GM23248 (cell line): ENCODE measurements at places on chromosomes 1 and 21.

GRCh38 chr1:75423136-75423535 lies 187.8 kb downstream of the SLC44A5 start:
- DNase-seq = no peak

DNA sequence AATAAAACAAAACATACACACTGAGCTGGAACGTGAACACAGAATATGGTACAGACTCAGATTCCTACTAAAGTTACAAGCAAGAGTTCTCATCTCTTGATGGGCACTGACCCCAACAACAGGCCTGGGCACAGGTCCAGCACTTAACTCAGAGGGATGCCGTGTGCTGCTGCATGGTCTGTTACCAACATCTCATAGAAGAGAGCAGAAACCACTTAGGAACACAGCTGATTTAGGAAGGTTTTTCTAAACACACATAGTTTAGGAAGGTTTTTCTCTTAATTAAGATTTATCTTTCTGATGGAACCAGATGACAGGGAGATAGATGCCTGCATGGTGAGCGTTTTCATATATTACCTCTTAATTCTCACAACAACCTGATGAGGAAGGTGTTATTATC lies 1.5 kb downstream of the GCLM start:
- DNase-seq = peak; percentile 67

DNA sequence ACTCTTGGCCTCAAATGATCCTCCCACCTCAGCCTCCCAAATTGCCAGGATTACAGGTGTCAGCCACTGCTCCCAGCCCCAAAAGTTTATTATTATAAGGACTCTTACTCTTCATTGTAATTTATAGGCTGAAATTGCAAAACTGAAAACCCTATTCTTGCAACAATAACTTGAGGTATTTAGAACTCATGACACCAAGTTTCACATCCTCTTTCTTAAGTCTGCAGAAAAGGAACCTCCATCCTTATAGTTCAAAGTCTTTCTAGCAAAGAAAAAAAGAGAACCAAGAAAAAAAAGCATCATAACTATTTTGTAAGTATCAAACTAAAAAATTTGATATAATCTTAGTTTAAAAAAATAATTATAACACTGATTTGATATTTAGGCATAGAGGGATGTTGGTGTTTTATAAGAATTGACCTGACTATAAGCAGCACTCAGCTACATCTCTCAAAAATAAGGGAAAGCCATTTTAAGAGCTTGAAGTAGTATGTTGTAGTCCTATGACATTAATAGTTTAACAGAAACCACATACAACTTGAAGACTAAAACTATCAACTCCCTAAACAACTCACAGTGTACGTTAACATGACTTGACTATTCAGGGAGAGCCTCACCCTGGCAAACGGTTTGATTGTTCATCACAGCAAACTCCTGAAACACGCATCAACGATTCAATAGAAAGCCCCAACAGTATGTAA lies 122.4 kb downstream of the AKT3 start:
- no peak for DNase-seq

DNA sequence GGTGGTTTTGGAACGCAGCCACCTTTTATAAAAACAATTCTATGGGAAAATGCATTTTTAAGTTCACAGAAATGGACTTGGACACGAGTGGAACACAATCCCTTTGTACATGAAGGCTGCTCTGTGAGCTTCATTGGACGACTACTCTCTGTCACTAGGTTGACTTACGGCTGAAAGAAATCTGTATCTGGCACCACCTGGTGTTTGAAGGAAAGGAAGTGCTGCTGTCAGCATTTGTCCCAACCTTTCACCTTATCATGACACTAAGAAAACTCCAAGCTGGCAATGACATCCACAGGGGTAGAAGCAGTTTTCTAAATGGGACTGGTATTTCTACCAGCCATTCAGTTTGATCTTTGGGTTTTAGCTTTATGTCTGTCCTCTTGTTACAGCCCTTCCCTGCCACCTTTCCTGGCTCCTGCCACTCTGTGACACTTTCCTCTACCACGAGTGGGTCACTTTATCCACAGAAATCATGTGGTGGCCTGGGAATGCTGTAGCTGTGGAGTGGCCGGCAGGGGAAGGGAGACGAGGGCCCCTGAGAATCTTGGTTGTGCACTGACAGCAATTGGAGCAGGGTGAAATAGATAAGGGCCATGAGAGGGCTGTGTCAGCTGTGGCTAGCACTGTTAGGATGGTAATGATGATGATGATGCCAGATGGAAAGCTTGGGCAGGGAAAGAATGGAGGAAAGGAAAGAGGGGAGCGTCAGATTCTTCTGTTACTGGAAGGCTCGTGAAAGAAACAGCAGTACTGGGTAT lies 85.2 kb downstream of the TBX19 start:
- DNase-seq = no peak

DNA sequence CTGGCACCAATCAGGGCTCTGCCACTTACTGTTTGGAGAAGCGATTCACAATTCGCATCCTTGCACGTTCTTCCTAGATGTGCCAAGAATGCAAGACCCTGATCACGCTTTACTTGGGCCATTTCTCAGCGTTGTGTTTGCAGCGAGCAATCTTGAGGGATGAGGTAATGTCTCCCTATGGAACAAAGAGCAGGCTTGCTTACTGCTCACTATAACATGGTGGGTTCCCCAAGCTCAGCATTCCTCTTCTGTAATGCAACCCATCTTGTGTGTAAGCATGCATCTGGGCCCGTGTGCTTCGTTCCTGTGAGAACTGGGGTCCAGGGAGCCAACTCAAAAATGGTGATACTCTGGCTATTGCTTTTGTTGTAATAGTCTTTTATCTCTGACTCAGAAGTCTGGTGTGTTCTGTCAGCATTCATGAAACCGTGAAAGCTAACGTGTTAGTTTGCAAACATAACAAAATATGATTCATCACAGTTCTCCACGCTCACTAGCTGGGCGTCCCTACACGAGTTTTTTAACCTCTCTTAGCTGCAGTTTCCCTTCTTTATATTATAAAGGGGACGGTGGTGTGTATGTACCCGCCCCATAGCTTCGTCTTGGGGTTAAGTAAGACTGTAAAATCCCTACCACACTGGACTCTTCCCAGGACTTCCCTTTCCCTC lies 33.3 kb downstream of the DNTTIP2 start:
- DNase-seq = peak; percentile 95

DNA sequence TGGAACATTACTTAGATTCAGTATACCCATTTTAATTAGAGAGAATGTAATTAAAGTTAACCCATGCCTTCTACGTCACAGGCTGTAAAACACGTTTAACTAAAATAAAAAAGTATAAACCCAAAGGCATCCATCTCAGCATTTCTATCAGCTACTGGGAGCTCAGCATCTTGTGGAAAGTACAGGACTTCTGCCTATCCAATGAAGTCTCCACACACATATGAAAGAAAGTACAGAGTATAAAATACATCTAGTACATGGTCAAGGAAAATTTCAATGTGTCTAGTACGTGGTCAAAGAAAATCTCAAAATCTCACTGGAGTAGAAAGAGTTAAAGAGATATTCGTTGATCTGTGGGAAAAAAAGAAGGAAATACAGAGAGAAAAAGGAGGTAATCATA lies 141.4 kb upstream of the ZNHIT6 start:
- no peak for DNase-seq

DNA sequence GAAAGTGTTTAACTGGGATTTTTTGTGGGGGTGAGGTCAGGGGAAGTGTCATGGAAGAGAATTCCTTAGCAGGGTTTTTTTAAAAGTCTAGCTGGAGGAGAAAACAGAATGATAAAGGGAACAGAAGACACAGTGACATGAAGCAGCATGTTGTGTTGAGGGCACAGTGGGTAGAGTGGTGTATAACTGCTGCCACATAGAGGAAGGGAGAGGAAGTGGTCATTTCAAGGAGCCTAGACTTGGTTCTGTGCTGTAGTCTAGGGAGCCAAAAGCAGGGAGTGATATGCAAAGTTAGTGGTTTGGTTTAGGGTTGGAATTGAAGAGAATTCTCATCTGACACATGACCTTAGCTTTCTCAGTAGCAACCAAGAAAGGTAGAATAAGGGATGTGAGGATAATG lies 10.2 kb downstream of the EEIG2 start:
- DNase-seq = peak; percentile 27

- peak; percentile 77 for DNase-seq
Observed at GRCh38 chr1:247111700-247112478, 7.7 kb upstream of the ZNF669 start.

- no peak for DNase-seq
Observed at GRCh38 chr1:118381197-118381869, 196.3 kb upstream of the SPAG17 start.

GRCh38 chr1:12454406-12455391 lies 163.3 kb downstream of the DHRS3 start:
- peak; percentile 59 for DNase-seq

GRCh38 chr21:32216293-32216692 lies 62.6 kb downstream of the MIS18A start:
- no peak for DNase-seq

DNA sequence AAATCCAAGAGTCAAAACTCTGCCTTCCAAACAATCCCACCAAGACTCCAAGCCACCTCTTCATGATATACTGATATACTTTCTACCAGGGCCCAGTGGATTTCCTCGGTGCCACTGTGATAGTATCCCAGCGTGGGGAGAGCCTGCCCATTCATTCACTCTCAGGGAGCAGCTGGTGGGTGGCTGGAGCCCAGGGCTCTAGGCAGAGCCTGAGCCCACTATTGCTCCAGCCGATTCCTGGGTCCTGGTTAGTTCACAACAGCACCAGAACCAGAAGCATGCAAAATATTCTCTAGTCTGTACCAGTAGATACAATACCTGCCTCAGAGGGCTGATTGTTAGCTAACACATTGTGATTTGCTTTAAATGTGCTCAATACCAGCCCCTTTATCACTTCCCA lies 831 bp downstream of the CSRP1 start:
- DNase-seq = peak; percentile 34

DNA sequence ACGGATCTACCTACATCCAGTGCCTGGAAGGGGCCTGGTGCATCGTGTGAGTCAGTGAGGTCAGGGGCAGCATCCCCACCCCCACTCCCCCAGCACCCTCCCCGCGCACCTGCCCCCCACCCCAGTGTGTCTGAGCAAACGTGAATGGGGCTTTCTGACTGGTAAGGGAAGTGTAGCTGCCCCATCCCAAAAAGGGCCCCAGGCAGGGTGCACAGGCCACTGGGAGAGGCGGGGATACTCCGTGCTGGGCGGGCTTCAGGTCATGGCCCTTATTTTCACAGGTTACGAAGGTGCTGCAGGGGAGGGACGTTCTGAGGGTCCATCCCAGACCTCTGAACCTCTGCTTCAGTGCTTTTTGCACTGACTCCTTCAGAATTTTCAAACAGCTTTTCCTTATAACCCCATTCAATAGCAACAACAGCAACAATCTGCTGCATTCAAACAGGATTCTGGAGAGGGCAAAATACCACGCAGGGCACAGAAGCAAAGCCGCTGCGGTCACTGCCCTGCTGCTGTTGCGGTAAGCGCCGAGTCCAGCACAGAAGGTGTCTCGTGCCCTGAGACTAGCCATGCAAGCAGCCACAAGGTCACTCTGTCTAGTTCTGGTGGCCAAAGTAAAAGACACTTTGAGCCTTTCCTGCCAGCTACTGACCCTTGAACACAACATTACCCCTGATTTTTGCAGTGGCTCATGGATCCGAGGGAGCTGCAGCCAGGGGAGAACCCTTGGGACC lies 10.3 kb downstream of the TTC34 start:
- DNase-seq = no peak

DNA sequence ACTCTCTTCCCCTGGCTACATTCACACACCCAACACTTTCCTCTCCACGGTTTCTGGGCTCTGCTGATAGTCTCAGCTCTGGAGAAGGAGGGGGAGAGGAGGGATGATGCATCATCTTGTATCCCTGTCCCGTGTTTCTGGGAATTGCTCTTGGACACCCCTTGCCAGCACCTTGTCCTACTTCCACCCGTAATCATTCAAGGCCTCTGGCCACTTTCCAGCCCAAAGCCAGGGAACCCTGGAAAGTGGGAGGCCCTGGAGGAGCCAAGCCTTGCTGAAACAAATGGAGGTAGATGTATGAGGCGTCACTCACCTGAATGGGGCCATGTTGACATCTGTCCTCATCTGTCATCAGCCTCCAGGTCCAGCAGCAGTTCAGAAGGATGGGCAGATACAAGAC lies 4.4 kb downstream of the PLEKHO1 start:
- DNase-seq = no peak

DNA sequence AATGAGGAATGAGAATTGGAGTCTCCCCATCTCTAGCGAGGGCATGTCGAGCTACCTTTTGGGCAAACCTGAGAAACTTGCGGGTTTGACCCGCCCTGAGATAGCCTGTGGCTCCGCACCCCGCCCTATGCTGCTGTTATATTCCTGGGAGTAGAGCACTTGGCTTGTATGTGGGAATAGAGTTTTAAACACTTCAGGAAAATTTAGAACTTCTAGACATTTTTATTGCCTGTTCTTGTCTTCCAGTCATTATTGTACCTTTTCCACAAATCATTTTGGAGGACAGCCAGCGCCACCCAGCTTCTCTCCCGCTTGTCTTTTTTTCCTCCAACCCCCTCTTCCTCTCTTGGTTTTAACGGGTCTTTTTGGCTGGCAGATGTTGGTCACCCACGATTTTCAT lies 738 bp downstream of the GNPAT start:
- DNase-seq = peak; percentile 53

GRCh38 chr1:910881-911721 lies 12.6 kb upstream of the SAMD11 start:
- DNase-seq = peak; percentile 74

- peak; percentile 64 for DNase-seq
Observed at GRCh38 chr1:221449801-221450470, 292.0 kb downstream of the DUSP10 start.

DNA sequence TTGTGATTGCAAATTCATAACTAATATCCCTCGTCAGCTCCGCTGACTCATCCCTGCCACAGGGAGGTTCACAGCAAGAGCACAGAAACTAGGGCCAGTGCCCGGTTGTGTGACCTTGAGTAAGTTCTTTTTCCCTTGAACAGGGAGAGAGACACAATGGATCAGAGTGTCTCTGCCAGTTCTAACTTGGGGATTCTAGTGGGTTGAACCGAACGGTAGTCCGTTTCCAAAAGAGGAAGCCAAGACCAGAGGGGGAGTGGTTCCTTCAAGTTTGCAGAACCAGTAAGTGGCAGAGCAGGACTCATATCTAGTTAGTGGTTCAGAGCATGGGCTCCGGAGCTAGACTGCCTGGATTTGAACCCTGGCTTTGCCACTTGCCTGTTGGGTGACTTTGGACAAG lies 4.9 kb upstream of the SHISA4 start:
- peak; percentile 87 for DNase-seq

GRCh38 chr21:31220575-31220974 lies 123.5 kb downstream of the TIAM1 start:
- peak; percentile 90 for DNase-seq
